ENCODE measurements at places on chromosomes 1 and 21.

GRCh38 chr21:29231756-29232529 is 66.8 kb upstream of the BACH1 start:
- DNase-seq: no peak

DNA sequence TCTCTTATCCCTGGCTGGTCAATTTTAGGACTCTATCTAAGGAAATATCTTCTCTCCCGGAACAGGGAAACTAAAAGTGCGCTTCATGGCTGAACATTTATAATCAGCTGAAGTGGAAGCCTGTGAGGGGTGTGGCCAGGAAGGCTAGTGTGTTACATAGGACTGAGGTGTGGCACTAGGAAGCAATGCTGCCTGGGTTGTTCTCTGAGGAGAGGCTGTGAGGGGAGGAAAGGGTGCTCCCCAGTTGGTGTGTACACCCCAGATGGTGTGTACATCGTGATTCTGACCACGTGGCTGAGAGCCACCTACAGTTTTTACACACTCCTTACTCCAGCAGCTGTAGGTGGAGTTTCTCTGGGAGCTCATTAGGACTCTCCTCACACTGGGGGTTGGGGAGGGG is 16.3 kb downstream of the NTPCR start:
- no peak for DNase-seq

- DNase-seq: no peak
Observed at GRCh38 chr1:10612436-10613160, 137.8 kb downstream of the PEX14 start.

DNA sequence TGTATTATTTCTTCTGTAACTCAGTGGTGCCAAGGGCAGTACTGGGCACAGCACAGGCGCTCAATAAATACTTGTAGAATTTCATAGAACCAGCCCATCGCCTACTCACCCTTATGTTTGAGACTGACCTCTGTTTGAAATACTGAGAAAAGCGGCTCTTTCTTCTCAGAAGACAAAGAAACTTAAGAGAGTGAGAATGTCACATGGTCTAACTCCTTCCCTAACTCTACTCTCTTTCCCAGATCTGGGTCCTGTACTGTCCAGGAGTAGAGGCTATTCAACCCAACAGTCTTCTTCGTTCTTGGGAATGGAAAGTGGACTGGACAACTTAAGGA is 4.2 kb downstream of the IGSF8 start:
- DNase-seq: no peak

- DNase-seq: no peak
Observed at GRCh38 chr1:18644973-18645746, 14.5 kb downstream of the PAX7 start.

DNA sequence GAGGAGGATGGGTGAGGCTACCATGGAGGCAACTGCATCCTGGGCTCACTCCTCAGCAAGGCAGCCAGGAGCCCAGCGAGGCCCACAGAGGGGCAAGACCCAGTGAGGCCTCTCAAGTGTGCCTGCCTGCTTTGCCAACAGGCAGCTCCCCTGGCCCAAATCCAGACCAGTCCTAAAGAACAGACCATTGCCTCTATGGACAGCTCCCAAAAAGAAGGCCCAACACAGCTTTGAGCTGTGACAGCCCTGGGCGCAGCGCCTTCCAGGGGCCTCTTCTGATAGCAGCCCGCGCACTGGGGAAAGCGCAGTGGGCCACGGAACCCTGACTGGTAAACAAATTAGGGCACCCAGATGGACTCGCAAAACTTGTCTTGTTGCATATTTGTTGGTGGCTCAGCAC is 25.5 kb downstream of the C1orf198 start:
- no peak for DNase-seq

GRCh38 chr1:111551623-111552411 is 48.4 kb upstream of the ADORA3 start:
- DNase-seq: no peak

DNA sequence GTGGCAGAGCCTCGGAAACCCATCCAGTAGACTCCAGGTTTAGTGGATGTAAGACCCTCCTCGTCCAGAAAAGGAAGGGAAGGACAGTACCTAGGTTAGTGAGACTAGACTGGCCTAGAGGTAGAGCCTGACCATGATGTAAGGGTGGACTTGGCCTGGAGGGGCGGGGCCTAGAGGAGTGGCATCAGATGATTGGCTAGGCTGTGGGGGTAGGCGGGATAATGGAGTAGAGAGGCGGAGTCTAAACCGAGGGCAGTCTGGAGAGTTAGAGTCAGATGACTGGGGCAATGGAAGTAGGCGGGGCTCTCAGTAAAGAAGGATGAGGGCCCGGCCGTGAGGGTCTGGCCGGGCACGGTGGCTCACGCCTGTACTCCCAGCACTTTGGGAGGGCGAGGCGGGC is 70.1 kb downstream of the EPHB2 start:
- no peak for DNase-seq

DNA sequence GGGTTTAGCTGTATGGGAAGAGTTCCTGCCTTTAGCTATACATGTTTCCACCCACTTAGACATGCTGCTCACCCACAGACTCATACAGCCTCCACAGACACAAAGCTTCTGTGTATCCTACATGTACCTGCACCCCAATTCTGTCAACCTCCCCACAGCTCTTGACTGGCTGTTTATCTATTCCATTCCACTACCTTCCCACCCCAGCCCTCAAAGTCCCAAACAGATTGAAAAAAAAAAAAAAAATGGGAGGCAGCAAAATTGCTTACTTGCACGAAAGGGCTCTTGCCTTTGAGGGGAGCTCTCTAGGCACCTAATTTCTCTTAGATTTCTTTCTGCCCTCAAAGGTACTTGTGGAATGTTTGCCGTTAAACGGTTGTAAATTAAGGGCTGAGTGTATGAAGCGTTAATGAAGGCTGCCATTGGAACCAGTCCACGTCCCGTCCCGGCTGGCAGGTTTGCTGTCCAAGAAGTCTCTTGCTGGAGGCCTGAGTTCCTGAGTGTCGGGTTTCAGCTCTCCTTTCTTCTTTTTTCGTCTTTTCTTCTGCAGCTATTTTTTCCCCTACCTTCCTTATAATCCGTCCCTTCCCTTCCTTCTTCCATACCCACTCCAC is 43.6 kb downstream of the PBX1 start:
- peak; percentile 53 for DNase-seq

DNA sequence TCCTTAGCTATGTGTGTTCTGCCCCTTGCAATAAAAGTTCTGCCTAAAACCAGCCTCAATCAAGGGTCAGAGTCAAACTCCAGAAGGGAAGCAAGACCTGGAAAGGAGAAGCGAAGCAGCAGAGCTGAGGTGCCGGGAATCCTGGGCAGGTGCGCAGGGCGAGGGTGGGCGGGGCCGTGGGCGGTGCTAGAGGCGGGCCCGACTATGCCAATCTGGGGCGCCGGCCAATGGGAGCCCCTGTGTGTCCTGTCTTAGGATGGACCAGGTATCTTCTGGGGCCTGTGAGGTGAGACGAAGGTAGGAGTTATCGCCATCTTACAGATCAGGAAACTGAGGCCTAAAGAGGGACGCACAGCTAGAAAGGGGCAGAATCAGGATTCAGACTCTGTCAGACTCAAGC is 120.3 kb downstream of the PTPRU start:
- DNase-seq: no peak

- DNase-seq: no peak
Observed at GRCh38 chr21:38311765-38312164, 55.0 kb downstream of the KCNJ15 start.

- DNase-seq: no peak
Observed at GRCh38 chr1:79235301-79236002, 228.9 kb upstream of the ADGRL4 start.

GRCh38 chr1:244112636-244113035 is 61.6 kb downstream of the ZBTB18 start:
- DNase-seq: no peak

DNA sequence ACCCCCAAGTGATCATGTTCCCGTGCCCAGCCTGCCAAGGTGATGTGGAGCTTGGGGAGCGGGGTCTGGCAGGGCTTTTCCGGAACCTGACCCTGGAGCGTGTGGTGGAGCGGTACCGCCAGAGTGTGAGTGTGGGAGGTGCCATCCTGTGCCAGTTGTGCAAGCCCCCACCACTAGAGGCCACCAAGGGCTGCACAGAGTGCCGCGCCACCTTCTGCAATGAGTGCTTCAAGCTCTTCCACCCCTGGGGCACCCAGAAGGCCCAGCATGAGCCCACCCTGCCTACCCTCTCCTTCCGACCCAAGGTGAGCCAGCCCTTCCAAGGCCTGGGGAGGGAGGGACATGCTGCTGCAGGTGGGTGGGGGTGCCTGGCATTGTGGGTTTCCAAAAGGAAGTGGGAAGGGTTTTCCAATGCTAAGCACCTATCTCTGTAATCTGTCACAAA is 2.3 kb downstream of the TRIM46 start:
- DNase-seq: no peak

- DNase-seq: no peak
Observed at GRCh38 chr1:44587796-44588460, 86.4 kb downstream of the TMEM53 start.

GRCh38 chr1:60978421-60979357 is 103.7 kb upstream of the NFIA start:
- no peak for DNase-seq

DNA sequence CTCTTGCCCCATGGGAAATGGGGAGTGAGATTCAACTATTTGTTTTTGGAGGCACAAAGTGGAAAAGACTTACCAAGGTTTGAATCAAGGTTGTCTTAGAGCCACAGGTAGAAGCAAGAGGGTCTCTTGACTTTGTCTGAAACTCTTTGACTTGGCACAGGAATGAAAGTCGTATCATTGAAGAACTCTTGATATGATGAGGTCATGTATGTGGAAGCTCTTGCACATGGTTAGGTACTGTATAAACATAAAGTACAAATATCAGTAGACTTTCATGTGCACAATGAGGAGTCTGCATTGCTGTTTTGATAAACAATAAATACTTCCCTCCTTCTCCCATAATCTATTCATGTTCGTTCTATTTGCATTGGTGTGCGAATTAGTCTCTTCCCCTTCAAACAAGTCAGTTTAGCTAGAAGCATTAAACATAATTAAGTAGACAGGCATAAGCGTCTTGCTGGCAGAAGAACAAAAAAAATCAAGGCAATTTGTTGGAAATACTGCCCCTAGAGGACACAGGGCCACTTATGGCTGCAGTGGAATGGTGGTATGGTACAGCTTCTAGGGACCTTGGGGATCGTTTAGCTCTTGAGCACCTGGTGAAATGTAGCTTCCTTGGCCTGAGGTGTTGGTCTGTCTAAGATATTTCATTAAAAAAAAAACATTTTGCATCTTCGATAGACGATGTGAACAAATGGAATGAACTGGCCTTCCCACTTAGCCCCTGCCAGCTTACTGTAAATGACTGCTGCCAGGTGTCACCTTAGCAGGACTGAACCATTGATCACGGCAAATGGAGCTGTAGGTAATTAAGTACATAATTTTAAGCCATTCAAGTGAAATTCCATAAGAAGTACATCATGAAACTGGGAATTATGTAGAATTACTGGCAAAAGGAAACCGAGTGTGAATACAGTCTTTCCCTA is 218.0 kb upstream of the GALNT2 start:
- DNase-seq: no peak

DNA sequence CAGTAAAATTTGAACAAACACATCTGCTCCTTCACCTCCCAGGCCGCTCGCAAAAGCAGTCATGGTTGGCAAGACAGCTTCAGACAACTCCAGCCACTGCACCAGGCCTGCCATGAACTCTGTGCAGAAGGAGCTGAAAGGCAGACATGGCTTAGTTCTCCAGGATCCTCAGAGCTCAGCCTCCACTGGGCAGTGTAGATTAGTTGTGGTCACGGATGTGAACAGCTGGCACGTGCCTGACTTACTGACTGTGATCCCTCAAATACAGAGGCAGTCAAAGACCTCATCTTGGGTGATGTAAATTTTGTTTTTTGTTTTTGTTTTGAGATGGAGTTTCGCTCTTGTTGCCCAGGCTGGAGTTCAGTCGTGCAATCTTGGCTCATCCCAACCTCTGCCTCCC is 28.4 kb downstream of the TMCO4 start:
- DNase-seq: no peak

DNA sequence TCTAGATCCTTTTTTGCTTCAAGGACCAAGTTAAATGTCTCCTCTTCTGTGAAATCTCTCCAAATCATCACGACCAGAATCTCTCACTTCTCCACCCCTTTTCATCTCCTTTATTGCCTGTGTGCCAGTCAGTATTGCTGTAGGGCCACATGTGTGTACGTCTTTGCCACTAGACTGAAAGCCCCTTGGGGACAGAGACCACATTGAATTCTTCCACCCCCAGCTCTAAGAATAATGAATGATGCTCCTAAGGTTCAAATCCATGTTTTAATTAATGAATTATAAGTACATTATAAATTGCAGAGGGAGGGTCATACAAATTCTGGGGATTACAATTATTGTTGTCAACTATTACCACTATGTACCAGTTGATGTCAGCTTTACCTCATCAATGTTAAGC is 343.8 kb downstream of the USP25 start:
- no peak for DNase-seq

GRCh38 chr1:244053831-244054230 is 2.7 kb downstream of the ZBTB18 start:
- no peak for DNase-seq

- no peak for DNase-seq
Observed at GRCh38 chr1:113666126-113666525, 93.2 kb downstream of the PHTF1 start.

DNA sequence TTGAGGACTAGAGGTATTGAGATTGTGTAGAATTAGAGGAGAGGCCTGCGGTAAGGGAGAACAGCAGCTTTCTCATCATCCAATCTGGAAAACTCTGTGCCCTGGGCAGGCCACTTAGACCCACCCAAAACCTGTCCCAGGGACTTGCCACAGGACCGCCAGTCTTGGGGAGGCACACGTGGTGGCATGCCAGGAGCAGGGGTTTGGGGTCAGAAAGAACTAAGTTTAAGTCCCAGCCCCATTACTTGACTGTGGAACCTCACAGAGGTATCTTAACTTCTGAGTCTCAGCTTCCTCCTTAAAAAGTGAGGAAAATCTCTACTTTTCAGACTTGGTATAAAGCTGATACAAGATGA is 356.6 kb downstream of the HHAT start:
- DNase-seq: no peak

- no peak for DNase-seq
Observed at GRCh38 chr21:36516281-36516680, 36.4 kb upstream of the CLDN14 start.

- DNase-seq: no peak
Observed at GRCh38 chr1:180261524-180262155, 31.6 kb downstream of the LHX4 start.

GRCh38 chr1:24535021-24535424 is 20.9 kb upstream of the NCMAP start:
- no peak for DNase-seq

- peak; percentile 49 for DNase-seq
Observed at GRCh38 chr21:31580866-31581276, 78.6 kb upstream of the SOD1 start.

GRCh38 chr1:206575894-206576737 is 36.1 kb downstream of the EIF2D start:
- DNase-seq: peak; percentile 59

DNA sequence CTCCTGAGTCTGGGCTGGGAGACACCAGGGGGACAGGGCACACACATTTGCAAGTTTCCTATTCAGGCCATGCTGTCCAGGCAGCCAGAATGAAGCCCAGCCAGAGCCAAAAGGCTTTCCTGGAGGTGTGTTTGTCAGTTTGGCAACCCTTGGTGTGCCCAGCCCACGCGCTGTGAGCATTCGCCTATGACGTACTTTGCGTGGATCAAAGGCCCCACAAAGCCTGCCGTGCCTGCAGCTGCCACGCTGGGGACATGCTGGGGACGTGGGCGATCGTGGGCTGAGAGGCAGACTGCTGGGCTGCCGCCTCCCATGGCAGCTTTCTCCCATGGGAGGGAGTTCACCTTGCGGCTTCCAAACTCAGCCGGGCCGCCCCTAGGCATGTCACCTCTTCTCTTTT is 57.5 kb downstream of the CD247 start:
- no peak for DNase-seq

- DNase-seq: no peak
Observed at GRCh38 chr1:77744576-77744975, 15.1 kb downstream of the USP33 start.

- no peak for DNase-seq
Observed at GRCh38 chr1:23343221-23344110, 618 bp downstream of the HNRNPR start.
